Fibroblast of upper back skin (primary cell): ENCODE measurements at places on chromosomes 1 and 21.
A peak's percentile ranks its signal among the peaks of the same experiment; 100 is the strongest.

DNA sequence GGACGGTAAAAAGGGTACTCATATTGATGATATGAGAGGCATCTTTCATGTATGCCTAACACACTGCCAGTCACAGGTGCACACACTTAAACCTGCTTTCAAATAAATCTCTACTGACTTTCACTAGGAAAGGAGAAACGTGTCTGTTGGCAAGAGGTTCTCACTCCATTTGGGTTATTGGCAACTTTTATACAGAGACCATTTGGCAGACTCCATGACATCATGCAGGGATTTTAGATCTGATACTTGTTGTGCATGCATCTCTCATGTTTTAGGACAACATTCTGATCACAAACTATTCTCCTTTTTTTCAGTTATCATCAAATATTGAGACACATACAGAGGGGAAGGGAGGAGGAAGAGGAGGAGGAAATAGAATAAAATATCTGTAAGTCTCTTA is 31.5 kb downstream of the RGS7 start:
- no peak for DNase-seq

DNA sequence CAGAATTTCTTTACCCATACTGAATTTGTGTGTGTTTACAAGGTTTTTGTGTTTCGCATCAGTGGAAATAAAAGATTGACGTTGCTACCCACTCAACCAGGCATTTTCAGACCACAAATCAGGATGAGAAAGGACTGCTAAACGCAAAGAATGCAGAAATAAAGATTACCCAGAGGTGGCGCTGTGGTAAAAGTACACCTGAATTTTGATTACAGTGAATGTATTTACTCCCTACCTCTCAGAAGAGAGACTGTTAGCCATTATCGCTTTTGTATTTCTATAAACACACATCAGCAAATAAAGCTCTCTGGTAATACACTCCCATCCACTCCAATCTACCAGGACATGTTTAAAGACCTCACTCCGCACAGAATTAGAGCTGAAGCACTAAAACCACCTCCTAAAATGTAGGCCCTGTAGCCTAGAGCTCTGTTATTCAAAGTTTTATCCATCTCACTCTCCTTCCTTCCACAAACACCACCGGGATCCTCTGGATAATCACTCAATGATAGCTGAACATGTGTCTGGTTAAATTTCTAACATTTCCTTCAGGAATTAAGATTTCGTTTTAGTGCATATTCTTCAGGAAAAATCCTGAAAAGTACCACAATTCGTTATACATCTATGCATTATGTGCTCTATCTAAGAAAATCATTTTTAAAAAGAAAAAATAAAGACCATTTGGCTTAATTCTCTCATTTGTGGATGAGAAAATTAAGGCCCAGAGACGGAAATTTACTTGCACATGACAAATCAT is 2.5 kb upstream of the LMO4 start:
- peak; percentile 55 for DNase-seq

DNA sequence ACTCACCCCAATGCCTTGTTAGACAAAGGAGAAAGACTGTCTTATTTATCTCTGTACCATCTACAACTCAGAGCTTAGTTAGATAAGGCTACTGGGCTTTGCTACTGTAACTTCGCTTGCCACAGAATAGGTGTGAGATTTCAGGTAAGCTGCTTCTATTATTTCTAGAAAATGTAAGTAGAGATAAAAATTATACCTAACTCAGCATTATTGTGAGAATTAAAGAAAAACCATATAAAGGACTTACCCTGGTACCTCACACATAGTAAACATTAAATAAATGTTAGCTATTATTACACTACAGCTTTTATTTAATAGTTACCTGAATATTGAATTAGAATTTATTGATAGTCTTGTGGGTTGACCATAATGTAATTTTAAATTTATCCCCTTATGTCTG is 36.5 kb upstream of the EPHX4 start:
- DNase-seq: no peak

- no peak for DNase-seq
Observed at GRCh38 chr1:228953207-228953606, 217.9 kb downstream of the RHOU start.

GRCh38 chr1:150973258-150973835 is 1.3 kb downstream of the CERS2 start:
- no peak for DNase-seq

GRCh38 chr1:145806408-145806807 is 17.5 kb downstream of the RNF115 start:
- DNase-seq: no peak

DNA sequence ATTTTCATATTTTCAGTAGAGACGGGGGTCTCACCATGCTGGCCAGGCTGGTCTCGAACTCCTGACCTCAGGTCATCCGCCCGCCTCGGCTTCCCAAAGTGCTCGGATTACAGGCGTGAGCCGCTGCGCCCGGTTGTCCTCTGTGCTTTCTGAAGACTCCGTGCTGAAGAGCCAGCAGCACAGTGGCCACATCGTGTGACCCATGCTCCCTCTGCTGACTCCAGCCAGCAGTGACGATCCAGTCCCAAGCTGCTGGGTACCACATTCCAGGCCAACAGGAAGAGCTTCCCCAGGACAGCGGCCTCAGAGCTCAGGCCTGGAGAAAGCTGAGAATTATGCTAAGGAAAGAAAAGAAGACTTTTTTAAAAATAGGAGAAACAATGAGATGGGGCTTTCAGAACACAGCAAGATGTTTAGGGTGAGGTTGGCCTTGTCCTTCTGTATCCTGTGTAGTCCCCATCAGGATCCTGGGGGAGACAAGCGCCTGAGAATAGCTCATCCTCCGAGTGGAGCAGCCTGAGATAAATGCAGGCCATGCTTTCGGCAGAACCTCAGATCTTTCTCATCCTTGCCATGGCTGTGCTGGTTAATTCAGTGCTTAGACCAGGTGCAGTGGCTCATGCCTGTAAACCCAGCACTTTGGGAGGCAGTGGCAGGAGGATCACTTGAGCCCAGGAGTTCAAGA is 207.1 kb downstream of the SLC35F3 start:
- DNase-seq: peak; percentile 6

DNA sequence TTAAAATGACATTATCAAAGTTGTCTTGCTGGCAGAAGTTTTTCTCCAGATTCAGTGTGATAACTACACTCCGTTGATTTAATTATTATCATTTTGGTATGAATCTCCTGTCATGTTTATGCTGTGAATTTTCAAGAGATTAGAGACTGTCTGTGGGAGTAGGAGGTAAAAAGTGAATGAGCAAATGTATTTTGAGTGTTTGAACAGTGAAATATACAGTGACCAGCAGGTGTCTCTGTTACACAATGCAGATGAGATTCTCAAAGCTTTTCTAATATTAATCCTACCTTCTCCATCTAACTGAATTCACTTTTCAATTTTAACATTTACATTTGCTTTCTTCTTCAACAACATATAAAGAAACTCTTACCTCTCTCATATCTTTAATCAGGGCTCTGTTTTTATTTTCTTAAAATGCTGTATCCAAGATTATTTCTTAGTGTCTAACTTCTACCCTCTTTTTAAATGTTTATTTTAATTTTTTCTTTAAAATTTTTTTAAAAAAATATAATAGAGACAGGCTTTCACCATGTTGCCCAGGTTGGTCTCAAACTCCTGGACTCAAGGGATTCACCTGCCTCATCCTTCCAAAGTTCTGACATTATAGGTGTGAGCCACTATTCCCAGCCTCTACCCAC is 20.9 kb upstream of the HSPA13 start:
- peak; percentile 41 for DNase-seq
